Stimulated activated CD4-positive, alpha-beta T cell treated with anti-CD3 and anti-CD28 coated beads, Interleukin-12 subunit alpha, Interleukin-12 subunit beta, amount 100 ng/mL, for 48 hours (primary cell): ENCODE measurements at places on chromosomes 7 and 10.
A peak's percentile ranks its signal among the peaks of the same experiment; 100 is the strongest.

GRCh38 chr10:98173260-98173659 lies 38.8 kb downstream of the R3HCC1L start:
- DNase-seq = no peak

DNA sequence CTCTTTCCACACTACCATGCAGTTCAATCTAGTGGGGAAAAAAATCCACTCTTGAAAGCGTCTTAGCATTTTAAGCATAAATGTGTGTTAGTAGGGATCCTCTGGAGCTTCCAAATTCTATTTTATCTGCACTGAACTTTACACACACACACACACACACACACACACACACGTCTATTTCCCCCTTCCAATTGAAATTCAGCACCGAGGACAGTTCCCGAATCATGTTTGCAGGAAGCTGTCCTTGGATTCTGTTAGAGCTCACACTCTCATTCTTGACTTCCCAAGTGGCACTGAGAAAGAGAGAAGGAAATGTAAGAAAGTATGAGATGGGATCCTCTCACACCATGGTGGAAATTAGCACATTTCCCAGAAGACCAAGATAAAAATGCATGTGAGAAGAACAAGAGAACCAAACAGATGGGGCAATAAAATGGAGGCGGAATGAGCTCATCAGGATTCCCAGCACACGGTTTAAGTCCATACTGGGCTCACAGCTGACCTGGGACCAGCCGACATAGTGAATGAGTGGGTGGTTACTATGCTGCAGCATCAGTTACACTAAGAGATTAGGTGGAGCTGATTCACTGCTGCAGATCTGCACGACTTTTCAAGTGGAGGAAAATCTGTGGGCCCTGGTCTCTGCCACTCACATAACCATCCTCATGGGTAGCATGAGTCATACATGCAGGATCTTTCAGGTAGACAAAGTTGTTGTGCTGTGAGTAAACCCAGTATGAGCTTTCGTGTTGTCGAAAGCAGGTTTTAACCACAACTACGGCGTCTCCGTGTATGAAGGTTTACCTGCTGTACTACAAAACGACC lies 3.3 kb upstream of the NPTX2 start:
- DNase-seq = no peak

DNA sequence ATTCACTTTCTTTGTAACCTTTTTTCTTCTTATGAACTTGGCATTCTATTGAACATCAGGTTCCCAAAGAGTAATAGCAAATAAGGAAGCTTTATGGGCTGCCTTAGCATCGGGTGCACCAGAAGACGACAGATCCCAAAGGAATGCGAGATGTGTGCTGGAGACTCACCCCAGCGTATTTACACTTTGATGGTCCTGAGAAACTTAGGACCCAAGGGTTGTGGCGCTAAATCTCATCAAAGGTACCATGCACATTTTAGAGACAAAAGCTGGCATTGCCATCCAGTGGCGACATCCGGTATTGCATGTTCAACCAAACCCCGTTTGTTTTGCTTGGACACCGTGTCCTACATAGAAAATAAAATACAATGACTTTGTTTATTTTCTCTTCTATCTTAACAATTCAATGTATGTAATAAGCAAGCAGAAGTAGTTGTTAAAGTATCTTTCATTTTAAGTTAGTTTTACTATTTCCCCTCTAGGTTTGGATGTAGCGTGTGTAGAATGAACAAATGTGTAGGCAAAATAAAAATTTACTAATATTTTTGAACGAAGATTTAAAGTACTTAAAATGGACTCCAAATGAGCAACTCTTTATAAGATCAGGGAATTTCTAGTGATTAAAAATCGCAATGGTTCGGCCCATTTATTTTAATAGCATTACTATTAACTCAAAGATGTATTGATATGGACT lies 1154.8 kb downstream of the GATA3 start:
- DNase-seq = peak; percentile 66

DNA sequence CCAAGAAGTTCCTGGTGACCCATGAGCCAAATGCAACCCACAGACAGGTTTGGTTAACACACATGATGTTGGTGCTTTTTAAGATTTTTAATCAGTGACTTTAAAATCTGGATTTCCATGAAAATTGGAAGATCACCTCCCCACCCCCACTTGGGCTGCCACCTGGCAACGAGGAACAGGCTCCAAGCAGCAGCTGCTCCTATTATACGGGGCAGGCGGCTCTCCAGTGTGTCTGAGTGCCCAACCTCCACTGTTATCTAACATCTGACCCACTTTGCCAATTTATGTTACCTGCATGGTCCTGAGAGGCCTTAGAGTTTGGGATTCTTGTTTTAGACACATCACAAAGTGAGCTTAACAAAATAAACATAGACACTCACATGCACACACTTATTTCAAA lies 56.4 kb downstream of the SGMS1 start:
- DNase-seq = no peak

- DNase-seq = no peak
These were observed 185.1 kb downstream of the ATRNL1 start for GRCh38 chr10:115278294-115278693.

- DNase-seq = no peak
These were observed 17.4 kb downstream of the TECPR1 start for GRCh38 chr7:98234429-98235147.

- DNase-seq = no peak
These were observed 11.4 kb upstream of the FAM53B start for GRCh38 chr10:124755581-124755980.

DNA sequence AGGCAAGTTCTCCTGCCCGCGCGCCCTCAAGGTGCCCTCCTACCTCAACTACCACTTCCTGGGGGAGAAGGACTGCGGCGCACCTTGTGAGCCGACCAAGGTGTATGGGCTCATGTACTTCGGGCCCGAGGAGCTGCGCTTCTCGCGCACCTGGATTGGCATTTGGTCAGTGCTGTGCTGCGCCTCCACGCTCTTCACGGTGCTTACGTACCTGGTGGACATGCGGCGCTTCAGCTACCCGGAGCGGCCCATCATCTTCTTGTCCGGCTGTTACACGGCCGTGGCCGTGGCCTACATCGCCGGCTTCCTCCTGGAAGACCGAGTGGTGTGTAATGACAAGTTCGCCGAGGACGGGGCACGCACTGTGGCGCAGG lies 1.4 kb downstream of the FZD1 start:
- DNase-seq = no peak

DNA sequence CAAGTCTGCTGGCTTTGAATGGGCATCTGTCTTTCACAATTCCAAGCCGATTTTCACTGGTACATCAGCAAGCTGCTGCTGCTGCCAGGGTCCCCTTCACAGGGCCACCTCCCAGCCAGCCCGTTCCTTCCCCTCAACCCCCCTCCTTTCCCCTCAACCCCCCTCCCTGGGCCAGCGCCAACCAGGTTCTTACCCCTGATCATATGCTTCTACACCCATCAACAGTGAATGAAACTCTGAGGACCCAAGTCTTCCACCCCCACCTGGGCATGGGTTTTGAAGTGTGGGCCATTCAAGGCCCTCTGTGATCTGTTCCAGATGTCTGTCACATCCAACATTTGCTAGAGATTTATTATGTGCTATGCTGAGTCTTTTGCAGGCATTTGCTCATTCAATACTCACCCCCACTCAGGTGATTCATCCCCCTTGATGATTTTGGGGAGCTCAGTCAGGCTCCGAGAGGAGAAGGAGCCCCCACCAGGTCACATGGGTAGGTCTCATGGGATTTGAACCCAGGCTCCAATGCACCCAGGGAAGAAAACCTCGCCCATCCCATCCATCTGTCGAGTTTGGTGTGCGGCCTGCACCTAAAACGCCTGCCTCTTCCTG lies 52.7 kb upstream of the FOXK1 start:
- DNase-seq = no peak

- DNase-seq = no peak
These were observed 62.8 kb upstream of the GPR158 start for GRCh38 chr10:25112016-25112415.

GRCh38 chr10:131436458-131436857 lies 124.9 kb upstream of the TCERG1L start:
- no peak for DNase-seq

GRCh38 chr7:80859272-80859970 lies 59.4 kb downstream of the SEMA3C start:
- no peak for DNase-seq

DNA sequence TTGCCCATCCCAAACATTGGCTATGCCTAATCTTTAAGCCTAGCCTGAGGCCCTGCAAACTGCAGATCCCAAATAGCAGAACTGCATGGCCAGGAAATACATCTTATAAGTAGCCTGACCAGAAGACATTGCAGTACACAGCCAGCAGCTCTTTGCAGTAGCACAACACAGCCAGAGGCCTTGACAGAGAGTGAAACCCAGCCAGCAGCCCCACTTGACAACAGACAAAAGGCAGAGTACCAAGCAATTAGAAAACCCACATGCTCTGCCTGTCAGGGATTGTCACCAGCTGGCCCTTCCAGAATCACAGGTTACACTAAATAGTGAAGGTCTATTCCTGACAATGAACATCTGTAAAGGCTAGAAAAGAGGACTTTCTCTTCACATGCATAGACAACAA lies 242.8 kb upstream of the TMEM72 start:
- no peak for DNase-seq

GRCh38 chr10:35300063-35300699 lies 36.1 kb upstream of the CCNY start:
- DNase-seq = no peak

GRCh38 chr10:81884856-81885255 lies 9.9 kb downstream of the NRG3 start:
- DNase-seq = no peak

- no peak for DNase-seq
These were observed 5.7 kb upstream of the AP5Z1 start for GRCh38 chr7:4769761-4770160.

DNA sequence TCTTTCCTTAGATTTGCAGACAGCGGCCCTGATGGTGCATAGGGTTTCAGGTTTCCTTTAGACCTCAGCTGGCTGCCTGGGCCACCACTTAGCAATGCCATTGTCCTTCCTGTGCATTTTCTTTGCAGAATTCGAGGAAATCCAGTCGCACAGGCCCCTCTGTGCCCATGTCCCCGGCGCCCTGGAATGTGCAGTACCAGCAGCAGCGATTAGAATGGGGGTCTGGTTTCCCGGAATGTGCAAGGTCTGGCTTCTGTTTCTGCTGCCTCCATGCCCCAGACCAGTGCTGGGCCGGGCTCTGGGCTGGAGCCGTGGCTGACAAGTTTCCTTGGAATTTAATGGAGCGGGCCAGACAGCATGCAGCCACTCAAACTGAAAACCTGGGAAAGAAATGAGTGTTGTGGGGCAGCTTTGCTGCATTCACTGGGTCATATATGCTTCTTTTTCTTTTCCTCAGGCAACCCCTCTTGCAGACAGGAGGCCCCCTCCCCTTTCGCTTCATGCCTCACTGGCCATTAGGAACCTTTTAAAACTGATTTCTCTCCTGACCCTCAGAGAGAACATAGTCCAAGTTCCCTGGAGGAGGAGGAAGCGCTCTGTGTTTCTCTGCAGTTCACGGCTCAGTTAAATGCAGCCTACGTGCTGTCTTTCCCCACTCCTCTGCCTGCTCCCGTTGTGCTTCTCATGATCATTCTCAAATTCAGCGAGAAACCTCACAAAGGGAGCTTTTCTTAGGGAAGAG lies 14.4 kb downstream of the HTRA1 start:
- DNase-seq = no peak

GRCh38 chr7:2099048-2099957 lies 133.4 kb downstream of the MAD1L1 start:
- peak; percentile 11 for DNase-seq

DNA sequence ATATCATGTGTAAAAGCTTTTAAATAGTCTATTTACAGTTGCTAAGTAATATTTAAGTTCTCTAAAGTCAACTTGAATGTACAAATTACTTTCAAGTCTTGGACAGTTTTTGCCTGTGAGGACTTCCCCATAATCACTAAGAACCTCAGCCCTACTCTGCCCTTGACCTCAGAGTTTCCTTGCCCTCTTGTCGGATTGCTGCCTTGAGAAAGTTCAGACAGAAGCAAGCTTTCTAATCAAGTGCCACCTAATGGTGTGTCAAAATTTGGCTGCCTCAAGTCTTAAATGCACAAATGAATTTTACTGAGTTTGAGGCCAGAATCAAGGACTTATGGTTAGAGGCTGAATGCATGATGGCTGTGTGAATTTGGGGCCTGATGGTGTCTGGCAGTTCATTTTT lies 88.3 kb upstream of the KAT6B start:
- DNase-seq = no peak

DNA sequence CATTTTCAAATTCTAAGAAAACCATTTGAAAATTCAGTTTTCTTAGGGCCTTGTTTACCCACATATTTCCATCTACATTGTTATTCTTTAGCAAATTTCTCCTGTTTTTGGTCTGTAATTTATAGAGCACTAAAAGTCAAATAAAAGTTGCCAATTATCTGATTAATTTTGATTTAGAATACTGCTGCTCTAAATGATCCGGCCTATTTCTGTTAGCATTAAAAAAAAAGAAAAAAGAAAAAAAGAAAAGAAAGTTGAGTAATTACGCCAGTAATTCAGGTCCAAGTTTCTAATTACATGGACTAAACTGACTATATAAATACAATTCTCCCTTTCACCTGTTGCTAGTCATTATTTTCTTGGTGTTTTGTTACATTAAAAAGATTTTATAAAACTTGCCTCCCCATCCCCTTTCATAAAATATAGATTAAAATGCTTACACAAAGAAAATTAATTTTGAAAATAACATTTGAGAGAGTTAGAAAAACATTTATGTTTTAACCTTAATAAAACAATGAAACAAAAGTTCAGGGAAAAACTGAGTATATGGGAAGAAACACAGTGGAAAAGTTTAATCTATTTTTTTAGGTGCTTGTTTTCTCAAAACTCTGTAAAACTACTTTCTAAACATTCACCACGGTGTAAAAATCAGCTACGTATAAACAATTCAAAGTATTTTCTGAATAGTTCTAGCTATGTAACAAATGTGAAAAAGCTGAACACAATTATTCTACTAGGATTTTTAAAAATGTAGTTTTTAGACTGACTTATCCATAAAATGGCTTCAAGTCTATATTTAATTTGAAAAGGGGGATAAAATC lies 6.8 kb upstream of the COMMD3 start:
- no peak for DNase-seq

GRCh38 chr7:36204929-36205635 lies 52.0 kb downstream of the EEPD1 start:
- no peak for DNase-seq

DNA sequence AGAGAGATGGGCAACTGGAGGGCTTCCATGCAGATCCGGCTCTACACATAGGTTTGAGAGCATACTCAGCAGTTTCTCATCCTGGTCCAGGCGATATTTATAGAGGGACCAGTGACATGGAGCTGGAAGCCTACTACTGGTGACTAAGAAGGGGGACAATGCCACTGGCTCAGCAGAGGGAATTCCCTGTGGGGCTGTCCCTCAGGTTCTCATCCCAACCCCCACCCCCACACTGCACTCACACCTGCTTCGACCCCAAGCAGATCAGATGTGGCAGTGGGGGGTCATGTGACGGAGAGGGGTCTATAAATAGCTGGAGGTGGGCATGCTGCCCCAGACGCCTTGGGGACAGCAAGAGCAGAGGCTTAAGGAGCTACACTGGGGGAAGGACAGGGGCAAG lies at the start of gene CLCN1:
Gene CLCN1 (plus strand): TSS at position 336 of the 400 bp plus-strand sequence. CDS start 102 bp downstream, outside the sequence.
- DNase-seq = no peak

DNA sequence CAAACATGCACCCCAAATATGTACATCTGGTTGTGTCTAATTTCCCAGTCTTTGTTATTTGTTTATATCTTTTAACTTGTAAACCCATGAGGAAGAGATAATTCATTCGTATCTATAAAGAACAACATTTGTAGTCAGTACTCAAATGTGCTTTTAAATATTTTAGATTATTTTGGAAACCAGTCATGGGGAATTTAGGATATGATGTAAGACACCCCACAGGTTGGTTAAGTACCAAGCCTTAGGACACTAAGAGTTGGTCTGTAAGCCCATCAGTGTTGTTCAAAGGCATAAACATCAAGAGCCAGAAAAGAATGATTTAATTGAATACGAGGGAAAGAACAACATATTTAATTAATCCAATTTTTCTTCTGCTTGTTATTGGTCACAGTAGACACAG lies 421.1 kb upstream of the SEMA3C start:
- DNase-seq = no peak
